ENCODE measurements at places on chromosomes 6 and 20.
A peak's percentile ranks its signal among the peaks of the same experiment; 100 is the strongest.

DNA sequence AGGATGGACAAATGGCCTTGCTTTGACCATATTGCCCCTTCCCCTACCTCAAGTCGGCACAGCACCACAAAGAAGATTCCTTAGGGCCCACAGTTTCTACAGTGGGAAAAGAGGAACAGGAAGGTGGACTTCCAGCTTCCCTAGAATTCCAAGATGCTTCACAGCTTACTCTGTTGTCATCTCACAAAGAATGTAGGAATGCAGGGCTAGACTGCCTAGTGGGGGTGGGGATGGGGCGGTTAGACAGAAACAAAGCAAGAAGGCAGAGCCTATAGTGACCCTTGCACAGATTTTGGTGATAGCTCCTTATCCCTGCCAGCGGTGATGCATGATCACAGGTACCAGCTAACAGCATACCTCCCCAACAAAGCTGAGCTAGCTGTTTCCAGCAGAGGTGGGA is 607.6 kb upstream of the MAN1A1 start:
- DNase-seq = no peak

DNA sequence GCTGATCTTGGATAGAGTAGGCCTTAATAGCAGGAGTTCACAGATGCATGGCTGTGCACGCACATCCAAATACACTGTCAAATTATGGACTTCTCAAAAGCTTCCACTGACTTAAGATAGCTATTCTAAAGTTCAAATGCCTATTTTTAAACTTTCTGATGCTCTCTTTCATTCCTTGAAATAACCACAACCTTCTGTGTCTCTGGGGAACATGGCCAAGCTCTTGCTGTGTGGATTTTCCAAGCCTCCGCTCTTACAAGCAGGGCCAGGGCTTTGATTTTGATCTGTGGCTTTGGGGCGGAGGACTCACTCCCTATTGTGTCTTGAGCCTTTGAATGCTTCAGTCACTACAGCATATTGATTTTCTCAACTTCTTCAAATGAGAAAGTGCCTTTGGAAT is 35.7 kb upstream of the SNRPB2 start:
- DNase-seq = no peak

DNA sequence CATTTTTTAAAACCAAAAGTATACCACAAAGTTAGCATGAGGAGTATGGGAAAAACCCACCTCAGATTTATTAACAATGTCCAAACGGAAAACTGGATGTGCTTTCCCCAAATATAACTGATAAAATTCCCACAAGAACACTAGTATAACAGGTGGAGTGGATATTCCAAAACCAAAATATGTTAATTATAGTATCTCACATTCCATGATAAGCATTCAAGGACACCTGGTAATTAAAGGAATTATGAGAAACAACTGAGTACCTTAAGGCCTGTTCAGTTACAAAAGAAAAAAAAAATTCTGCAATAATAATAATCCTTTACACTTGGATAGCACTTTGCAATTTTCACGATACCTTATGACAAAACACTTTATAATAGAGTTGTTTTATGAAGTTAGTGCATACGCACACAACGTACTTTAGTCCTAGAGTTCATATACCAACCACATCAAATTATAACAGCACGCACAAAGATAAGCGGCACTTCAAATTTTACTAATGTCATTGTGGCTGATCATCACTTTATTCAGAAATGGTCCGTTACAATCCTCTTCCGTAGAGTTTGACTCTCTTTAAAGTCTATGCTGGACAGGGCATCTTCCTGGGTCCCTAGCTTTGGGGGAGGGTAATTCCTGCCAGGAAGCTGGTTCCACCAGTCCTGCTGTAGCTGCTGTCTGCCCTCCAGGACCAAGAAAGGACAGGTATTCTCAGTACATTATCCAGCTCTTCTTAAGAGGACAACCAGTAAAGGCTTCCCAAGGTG is 1.7 kb downstream of the CDK19 start:
- no peak for DNase-seq

- DNase-seq = no peak
Observed at GRCh38 chr20:10864076-10864672, 190.4 kb upstream of the JAG1 start.

DNA sequence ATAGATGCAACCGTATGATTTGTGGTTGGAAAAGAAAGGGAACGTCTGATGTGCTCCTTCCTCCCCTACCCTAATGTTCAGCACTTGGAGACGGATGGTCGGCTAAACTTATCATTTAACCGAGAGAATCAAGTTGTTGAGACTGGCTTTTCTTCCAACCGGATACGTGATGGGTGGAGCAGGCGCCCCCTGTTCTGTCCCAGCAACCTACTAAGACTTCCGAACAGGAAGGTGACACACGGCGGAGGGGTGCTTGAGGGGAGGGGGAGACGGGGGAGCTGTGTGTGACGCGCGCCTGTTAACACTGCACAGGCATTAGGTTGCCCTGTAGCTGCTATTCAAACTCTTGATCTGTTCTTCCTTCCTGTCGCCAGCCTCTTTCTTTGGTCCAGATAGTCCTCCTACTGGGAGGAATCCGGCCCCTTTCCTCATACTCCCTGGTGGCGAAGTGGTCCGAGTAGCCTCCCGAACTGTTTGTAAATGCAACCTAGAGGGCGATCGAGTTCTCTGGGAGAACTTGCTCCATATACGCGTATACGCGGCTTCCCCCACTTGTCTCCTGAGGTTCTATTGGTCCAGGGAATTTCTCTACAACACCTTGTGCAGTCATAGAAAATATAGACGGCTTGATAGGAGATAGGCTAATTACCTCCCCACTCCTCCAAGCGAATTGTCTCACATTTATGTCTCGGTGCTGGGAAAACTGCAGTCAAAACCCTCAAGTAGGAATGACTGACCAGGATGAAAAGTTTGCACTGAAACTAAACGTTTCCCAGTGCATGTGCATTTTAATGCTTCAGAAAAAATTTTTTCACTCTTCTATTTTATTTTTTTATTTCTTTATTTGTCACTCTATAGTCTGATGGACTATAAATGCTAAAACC is 126.0 kb upstream of the SLC2A12 start:
- DNase-seq = peak; percentile 84

DNA sequence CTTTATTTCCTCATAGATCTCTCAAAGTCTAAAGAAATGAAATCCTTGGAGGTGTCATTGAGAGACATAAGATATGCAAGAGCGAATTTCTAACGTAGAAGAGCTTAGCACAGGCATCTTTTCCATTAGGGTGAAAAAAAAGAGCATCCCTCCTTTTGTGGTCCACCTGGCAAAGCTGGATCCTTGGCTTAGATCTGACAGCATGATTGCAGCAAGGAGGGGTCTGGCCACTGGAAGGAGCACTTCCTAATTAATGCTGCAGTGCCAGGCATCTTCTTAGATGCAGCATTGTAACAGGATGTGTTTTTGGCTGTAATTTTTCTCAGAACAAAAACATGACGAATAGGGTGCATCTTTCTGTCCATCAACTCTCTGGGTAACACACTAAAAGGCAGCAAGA is 60.1 kb upstream of the TFAP2D start:
- DNase-seq = no peak

DNA sequence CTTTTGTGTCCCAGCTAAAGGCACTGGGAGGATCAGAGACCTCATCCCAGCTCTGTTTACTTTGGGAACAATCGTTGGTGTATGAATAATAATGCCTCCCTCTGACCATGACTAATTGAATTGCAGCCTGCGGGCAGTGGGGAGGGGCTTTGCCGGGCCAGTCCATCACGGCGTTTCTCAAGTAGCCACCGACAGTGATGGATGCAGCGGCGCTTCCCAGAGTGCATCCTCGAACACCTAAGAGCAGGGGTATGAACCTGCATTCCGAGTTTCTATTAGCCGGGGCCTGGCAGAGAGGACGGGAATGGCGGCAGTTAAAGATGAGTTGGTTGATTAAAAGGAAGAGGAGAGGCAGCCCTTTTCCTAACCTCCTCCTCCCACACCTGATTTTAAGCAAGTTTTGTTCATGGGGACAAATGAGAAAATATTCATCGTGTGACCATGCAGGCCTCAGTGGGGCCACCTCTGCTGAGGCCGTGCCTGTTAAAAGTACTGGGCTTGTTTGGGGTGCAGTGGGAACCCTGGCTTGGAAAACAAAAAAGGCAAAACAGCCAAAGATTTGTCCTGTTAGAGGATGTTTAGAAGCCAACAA is 154.1 kb downstream of the FOXA2 start:
- DNase-seq = no peak

GRCh38 chr6:89009624-89010059 is 46.2 kb upstream of the RNGTT start:
- no peak for DNase-seq

DNA sequence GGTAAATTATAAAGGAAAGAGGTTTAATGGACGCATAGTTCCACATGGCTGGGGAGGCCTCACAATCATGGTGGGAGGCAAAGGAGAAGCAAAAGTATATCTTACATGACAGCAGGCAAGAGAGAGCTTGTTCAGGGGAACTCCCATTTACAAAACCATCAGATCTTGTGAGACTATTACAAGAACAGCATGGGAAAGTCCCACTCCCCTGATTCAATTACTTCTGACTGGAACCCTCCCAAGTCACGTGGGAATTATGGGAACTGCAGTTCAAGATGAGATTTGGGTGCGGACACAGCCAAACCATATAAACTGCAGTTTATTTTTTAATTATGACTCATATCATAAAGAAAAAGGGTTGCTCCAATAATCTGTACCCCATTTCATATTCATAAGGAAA is 22.3 kb upstream of the HLA-DQA2 start:
- DNase-seq = no peak
